ENCODE measurements at places on chromosomes 5 and 9. TPM values are rescaled to one million over a fixed set of nuclear protein-coding genes. Genes with fewer than 3 reads are reported as not detected.

Gene FGD3
- total RNA-seq: 56.5 TPM

GRCh38 chr9:22142671-22143070 is 133.6 kb upstream of the CDKN2B start:
- no peak for DNase-seq

DNA sequence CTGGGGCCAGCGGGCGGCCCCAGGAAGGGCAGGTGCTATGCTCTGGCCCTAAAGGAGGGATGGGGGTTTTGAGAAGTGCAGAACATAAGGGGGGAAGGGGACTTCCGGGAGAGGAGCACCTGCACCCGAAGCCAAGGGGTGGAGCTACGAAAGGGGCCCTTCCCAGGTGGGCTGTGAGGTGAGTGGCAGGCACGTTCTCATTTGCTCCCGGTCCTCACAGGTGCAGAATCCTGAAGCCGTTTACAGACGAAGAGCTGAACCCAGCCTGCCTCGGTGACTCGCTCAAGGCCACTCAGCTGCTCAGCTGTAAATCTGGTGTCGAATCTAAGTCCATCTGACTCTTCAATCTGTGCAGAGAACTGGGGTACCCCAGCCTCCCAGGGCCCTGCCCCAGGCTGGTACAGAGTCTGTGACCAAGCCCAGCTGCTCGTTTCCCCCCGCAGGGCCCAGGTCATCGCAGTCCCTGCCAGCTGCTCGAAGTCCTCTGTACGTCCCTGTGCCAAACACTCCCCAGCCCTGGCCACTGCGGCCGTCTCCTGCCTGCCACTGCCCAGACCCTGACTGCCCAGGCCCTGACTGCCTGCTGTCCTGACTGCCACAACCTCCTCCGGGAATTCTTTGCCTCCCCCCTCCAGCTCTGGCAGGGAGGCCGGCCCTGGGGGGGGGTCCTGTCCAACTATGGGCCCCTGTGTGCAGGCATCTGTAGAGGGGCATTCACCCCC is 53.8 kb upstream of the RXRA start:
- no peak for DNase-seq

Gene ANKRD18A
- 2.1 TPM for total RNA-seq

Gene KIAA0825
- total RNA-seq: 1.4 TPM

GRCh38 chr9:121954477-121955140 is 138.5 kb downstream of the TTLL11 start:
- no peak for DNase-seq

Gene PCDHGA4
- 0.09 TPM for total RNA-seq

Gene ZNF189
- 9.7 TPM for total RNA-seq

DNA sequence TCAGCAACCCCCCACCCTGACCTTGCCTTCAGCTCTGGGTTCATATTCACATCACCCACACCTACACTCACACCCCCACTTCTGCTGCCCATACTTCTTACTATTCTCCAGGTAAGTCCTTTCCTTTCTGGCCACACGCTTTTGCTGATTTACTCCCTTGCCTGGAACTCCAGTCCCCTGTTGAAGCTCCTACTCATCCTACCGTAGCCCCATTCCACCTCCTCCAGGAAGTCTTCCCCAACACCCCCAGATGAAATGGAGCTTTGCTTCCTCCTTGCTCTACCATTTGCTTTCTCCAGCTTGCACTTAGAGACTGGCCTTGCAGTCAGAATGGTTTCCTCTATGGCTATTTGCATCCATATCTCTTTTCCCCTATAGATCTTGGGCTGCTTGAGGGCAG is 182.3 kb downstream of the MELK start:
- DNase-seq: no peak

- DNase-seq: no peak
These were observed 10.0 kb upstream of the PLIN2 start for GRCh38 chr9:19137282-19137681.

DNA sequence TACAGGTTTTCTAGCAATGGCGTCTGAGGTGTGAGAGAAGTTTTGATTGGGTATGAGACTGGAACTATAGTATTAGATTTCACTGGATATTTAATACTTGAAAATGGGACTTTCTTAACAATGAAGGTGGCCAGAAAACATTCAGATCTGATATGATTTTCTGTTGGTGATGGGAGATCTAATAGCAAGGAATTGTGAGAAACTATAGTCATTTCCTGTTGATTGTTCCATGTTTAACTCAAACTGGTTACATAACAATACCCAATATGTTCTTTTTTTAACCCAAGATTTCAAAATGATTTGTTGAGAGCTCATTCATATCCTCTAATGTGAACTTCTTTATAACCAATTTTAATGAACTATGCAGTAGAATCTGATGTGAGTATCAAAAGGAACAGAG is 793.2 kb upstream of the RGMB start:
- DNase-seq: no peak

DNA sequence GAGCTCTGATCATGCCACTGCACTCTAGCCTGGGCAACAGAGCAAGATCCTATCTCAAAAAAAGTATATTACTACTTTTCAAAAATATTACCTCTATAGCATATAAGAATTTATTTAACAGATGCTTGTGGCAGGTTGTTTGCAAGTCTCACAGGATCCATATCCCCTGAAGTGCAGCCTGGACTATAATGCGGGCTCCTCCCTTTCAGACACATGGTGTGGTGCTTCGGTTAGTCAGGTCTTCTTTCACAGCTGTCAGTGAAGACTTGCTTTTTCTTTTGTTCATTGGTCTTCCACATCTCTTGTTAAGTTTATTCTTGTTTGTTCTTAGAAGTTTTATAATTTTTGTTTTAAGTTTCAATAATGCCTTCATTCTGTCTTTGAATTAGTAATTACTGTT is 9.4 kb upstream of the HRCT1 start:
- DNase-seq: no peak

Gene NINJ1
- total RNA-seq: 62.9 TPM

DNA sequence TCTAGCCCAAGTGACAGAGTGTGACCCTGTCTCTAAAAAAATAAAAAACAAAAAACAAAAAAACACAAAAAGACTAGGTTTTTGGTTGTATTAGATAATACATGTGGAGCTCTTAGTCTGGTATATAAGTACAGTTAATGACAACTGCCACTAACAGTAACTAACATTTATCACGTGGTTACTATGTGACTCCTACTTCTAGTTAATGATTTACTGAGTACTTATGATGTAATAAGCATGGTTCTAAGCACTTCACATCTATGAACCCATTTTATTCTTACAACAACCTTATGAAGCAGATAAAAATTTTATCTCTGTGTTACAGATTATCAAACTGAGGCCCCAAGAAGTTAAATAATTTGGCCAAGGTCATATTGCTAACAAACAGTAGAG is 6.1 kb upstream of the TMEFF1 start:
- DNase-seq: no peak
